ENCODE measurements at places on chromosomes 4 and X.

DNA sequence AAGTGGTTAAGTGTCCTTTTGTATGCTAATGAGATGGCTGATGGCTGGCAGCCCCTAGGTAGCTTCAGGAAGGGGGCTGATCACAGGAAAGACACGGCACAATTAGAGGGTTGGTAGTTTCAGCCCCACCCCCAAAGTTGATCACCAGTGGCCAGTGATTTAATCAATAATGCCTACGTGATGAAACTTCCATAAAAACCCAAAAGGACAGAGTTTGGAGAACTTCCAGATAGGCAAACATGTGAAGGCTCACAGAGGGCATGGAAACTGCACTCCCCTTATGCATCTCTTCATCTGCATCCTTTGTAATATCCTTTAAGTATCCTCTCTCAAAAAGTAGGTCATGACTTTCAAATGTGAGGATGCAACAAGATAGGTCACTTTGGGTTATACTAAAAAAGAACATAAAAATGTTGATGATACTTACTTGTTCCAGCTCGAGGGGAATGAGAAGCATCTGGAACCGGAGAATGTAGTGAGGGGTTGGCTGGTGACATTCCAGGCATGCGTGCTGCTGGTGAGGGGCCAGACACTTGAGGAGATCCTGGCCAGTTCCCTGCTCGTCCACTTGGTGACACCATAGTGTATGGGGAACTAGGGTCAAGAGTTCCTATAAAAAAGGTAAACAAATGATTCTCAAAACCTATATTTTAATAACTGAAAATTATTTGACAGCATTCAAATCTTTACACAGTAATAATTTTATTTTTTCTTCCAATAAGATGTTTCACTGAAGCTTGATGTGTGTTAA lies 16.7 kb upstream of the CXorf38 start:
- no peaks in the 10 kb centered on the region for H3K36me3 ChIP-seq
- DNase-seq = no peak
- no peak overlapping the region for H3K4me3 ChIP-seq
- no peaks in the 10 kb centered on the region for H3K27me3 ChIP-seq

DNA sequence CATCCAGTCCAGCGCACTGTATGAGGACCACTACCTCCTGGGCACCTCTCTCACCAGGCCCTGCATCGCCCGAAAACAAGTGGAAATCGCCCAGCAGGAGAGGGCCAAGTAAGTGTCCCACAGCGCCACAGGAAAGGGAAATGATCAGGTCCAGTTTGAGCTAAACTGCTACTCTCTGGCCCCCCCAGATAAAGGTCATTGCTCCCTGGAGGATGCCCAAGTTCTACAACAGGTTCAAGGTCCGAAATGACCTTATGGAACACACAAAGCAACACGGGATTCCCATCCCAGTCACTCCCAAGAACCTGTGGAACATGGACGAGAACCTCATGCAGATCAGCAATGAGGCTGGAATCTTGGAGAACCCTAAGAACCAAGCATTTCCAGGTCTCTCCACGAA lies 104.1 kb downstream of the PLS3 start:
- DNase-seq = no peak
- no peaks in the 10 kb centered on the region for H3K4me1 ChIP-seq
- H3K27me3 ChIP-seq = peaks cover 14% of the 10 kb centered on the region
- no peaks in the 10 kb centered on the region for H3K36me3 ChIP-seq
- no peak overlapping the region for H3K27ac ChIP-seq
- no peak overlapping the region for H3K4me3 ChIP-seq

GRCh38 chr4:829761-830600 lies 4.1 kb upstream of the CPLX1 start:
- no peak for DNase-seq
- peaks cover 4% of the 10 kb centered on the region for H3K4me1 ChIP-seq
- peaks cover 44% of the 10 kb centered on the region for H3K27me3 ChIP-seq
- H3K27ac ChIP-seq = no peak overlapping the region

DNA sequence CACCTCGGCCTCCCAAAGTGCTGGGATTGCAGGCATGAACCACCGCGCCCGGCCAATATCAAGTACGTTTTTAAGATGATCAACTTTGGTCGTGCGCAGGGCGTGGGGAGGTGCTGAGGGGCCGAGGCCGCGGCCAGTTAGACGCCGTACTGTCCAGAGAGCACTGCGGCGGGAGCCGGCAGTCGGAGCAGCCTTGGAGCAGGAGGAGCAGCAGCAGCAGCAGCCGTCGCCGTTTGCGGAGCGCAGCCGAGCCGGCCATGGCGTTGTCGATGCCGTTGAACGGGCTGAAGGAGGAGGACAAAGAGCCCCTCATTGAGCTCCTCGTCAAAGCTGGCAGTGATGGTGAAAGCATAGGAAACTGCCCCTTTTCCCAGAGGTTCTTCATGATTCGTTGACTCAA lies 8.5 kb upstream of the USP9X start:
- H3K27ac ChIP-seq = no peak overlapping the region
- no peaks in the 10 kb centered on the region for H3K27me3 ChIP-seq
- H3K4me1 ChIP-seq = no peaks in the 10 kb centered on the region

DNA sequence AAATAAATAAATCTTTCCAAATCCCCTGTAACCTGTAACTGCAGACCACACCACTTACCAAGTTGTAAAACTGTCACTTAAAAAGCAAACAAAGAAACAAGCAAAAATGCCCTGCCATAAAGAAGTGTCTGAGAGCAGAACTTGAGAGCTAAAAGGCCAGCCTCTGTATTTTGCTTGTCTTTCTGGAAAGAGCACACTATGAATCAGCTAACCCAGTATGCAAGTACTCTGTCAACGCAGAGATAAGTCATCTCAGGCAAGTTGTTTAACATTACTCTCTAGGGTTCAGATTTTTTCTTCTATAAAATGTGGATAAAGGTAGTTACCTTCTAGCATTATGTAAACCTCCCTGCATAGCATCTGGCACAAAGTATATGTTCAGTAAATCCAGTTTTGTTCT lies 134.8 kb downstream of the HS3ST1 start:
- no peak overlapping the region for H3K4me3 ChIP-seq
- H3K36me3 ChIP-seq = no peaks in the 10 kb centered on the region
- H3K4me1 ChIP-seq = no peaks in the 10 kb centered on the region
